NCI-H1436 treated with DMSO at 0.1 percent for 48 hours (cell line): ENCODE measurements at places on chromosomes 1 and 21.

GRCh38 chr1:87684713-87685205 is 356.1 kb downstream of the LMO4 start:
- DNase-seq: peak; percentile 36

DNA sequence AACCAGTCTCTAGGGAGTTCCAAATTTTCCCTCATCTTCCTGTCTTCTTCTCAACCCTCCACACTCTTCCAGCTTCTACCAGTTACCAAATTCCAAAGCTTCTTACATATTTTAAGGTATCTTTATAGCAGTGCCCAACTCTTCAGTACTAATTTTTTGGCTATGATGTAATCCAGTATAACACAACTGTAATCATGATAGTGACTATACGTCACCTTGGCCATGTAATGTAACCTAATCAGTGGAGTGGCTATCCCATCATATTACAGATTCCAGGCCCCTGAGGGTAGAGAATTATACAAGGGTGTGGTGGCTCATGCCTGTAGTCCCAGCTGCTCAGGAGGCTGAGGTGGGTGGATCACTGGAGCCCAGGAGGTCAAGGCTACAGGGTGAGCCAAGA is 143.2 kb downstream of the CLEC20A start:
- DNase-seq: no peak

- DNase-seq: no peak
Observed at GRCh38 chr1:38581396-38581795, 278.2 kb downstream of the RRAGC start.

DNA sequence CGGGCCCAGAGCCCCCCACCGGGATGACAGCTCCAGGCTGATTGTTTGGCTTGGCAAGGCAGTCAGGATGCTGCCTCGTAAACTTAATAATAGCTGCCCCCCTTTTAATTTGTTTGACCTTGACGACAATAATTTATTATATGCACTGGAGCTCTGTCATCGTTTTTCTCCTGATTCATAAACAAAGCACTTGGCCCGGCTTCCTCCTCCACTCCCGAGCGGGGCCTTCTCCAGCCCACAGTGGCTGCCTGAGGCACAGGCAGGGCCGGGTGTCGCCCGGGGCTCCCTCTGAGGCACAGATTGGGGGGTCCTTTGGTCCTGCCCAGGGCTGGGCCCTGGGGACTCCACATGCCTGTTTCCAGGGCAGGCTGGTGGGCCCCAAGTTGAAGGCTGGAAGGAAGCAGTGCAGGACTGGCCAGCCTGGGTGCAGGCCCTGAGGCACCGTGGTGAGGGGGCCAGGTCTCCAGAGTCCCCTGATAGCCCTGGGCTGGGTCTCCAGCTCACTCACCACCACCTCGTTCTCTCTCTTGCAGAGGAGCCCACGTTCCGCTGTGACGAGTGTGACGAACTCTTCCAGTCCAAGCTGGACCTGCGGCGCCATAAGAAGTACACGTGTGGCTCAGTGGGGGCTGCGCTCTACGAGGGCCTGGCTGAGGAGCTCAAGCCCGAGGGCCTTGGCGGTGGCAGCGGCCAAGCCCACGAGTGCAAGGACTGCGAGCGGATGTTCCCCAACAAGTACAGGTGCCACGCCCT is 52.0 kb upstream of the ARHGEF16 start:
- no peak for DNase-seq

DNA sequence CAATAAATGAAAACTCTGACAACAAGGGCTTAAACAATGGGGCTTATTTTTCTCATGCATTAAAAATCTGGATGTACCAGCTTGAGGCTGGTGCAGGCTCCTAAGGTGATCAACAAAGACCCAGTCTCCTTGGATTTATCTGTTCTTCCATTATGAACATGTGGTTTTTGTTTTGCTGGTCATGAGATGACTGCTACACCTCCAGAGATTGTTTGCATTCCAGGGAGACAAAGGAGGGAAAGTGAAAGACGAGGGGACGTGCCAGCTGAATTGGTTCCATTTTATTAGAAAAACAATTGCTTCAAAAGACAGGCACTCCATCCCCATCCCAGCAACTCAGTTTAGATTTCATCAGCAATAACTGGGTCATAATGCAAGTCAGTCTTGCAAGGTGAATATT is 90.9 kb upstream of the KCNK1 start:
- DNase-seq: no peak

DNA sequence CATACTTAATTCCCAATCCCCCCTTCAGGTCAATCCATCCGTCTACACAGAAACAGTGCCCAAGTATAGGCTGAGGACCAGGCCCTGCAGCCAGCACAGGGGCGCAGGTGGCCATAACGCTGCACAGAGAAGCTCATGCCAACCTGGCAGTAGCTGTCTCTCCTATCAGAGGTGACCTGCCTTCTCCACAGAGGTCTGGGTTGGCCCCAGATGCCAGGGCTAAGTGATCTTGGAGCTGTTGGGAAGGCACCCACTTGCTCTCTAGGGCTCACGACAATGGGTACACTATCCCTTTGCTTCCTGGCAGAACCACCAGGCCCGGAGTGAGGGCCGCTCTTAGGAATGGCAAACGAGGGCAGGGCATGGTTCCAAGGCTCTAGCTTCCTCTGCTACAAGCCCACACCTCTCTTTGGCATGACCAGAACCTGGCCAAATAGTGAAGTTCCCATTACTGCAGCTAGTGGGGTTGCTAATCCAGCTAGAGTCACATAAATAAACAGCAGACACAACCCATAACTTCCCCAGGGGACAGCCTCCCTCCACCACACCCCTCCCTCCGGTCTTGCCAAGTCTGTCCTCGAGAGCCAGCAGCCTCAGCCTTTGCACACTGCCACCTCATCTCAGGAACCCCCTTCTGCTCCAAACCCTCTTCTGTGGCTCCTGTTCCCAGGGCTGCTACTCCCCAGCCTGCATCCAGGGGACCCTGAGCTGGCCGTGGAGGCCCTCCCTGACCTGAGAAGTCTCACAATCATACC is 113.0 kb downstream of the GLIS1 start:
- DNase-seq: no peak

GRCh38 chr21:28590026-28590425 is 402.7 kb downstream of the LTN1 start:
- DNase-seq: no peak

DNA sequence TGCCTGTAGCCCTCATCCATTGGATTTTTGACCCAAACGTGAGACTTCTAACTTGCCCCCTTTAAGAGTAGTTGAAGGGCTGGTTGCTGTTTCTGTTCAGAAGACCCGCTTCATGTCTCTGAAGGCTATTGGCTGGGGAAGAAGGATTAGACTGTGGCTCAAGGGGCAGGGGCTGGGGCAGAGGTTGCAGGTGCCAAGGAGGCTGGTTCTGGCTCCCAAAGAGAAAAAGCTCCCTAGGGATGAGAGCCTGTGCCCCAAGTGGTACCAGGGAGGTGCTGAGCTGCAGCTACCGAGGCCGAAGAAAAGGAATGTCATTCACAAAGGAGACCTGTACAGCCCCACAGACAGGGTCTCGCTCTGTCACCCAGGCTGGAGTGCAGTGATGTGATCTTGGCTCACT is 5.8 kb downstream of the WNT3A start:
- DNase-seq: no peak

- no peak for DNase-seq
Observed at GRCh38 chr1:27865821-27866220, 6.5 kb upstream of the THEMIS2 start.

GRCh38 chr1:35807614-35808449 is at the start of gene AGO4:
Gene AGO4 (plus strand): TSS chr1:35808016. CDS start chr1:35808417, 401 bp downstream.
- DNase-seq: no peak

DNA sequence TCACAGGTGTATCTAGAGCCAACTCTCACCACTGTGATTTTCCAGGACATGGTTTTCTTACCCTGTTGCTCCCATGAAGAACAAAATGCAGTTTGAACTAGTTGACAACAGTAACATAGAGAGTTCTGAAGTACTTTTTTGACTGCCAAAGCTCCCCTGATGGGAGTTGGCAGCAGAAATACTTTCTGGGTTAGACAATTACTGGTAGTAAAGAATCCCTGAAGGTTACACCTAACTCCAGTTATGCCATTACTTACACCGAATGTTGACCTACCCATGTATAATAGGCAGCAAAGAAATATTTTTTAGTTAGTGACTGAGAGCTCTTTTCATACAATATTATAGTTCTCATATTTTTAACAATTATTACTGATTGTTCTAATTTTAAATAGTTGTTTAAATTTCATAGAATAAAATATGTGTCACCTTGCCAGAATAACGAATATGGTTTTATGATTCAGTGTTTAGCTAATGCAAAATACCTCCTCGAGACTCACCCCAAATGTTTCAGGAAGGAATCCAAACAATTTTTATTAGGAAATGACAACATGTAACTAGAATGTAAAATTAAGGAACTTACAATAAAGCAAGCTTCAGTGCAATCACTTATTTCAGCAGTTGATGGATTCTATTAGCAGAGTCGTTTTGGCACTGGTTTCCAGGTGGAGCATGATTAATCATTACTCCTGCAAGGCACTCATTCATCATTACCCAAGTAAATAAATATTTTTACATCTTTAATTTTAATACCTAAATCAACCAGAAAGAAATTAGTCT is 237.6 kb downstream of the MRPL39 start:
- DNase-seq: no peak
